Stimulated activated CD8-positive, alpha-beta memory T cell treated with anti-CD3 and anti-CD28 coated beads, Interleukin-2, amount 100 ng/mL, for 1 hour (primary cell): ENCODE measurements at places on chromosomes 7 and 10.

- DNase-seq, result no peak
These were observed 100.7 kb downstream of the ST8SIA6 start for GRCh38 chr10:17353568-17354300.

DNA sequence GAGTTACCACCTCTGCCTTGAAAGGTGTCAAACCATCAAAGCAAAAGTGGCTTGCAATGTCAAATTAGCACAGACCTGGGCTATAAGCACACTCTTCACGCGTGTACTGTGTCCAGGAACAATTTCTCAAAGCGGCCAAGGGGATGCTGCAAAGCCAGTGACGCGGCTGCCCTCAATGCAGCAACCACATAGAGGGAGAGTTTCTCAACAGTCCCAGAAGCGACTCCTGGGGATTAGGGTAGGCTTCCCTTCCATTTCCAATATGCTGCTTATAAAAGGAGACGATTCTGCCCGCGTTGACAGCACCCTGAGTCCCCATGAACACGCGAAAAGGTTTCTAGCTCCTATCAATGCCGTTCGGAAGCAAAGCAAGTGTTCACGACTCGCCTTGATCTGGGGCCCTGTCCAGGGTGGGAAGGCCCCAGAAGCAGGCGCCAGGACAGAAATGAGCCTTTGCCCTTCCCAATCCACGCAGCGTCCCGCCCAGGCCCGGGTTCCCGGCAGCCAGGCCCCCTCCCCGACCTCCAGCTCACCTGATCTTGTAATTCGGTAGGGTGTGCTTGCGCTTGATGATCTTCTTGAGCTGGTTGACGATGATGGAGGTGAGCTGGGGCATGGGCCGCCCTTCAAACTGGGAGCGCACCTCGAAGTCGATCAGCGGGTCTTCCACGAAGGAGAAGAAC is 1.3 kb downstream of the PDZD8 start:
- no peak for DNase-seq

DNA sequence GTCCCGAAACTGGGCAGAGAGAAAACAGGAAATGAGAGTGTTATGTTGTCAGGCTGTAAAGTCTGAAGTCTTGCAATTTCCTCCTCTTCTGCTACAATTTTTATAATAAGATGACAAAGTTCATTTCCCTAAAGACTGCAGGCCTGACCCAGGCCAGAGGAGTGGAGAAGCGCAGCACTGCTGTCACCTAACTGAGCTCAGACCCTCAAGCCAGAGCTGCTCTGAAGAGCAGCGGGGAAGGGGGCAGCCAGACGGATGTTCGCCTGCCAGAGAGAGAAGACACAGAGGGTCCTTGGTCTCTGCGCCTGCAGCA is 12.6 kb upstream of the AOAH start:
- DNase-seq, result no peak

- DNase-seq, result no peak
These were observed 3.2 kb downstream of the HTRA1 start for GRCh38 chr10:122464586-122464985.

DNA sequence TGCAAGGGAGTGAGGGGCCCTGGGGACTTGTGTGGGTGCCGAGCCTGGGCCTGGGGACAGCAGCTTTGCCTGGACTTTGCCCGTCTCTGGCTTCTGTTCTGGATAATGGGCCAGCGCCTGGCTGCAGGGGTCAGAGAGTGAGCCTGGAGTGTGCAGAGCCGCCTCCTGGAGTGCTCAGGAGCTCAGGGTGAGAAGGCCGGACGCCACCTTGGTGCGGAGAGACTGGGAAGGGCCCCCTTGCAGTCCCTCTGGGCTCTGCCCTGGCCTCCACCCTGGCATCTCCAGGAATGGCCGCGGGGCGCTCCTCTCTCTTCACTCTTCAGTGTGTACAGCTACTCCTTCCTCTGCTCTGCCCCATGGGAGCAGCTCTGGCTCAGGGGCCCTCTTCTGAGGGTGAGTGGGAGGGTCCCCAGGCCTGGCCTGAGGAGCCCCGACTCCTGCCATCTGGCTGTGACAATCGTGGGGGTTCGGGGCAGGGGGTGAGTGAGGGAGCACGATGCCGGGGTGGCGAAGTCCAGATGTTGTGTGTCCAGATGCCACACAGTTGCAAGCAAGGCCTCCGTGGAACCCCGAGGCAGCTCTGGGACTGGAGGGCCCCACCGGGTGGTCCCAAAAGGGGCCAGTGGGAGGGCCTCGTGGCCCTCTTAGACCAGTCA is 187.1 kb downstream of the DNAJB6 start:
- no peak for DNase-seq

GRCh38 chr10:103990121-103990520 is 23.2 kb downstream of the SLK start:
- no peak for DNase-seq

DNA sequence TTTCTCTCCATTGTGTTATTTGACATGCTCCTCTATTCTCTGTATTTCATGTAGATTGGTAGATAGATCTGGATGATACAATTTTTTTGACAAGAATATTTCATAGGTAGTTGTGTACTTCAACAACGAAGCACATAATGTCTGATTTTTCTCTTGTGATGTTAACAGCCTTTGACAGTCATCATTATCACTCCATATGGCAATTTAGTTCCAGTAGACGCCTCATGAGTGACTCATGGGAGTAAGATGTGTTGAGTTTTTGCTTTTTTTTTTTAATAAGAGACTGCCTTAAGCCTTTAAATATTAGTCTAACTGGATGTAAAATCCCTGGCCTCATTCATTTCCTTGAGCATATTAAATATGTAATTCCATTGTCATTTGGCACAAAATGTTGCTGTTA is 123.5 kb upstream of the ZNF32 start:
- DNase-seq, result no peak

GRCh38 chr7:5689118-5689517 is 92.3 kb downstream of the RNF216 start:
- no peak for DNase-seq

DNA sequence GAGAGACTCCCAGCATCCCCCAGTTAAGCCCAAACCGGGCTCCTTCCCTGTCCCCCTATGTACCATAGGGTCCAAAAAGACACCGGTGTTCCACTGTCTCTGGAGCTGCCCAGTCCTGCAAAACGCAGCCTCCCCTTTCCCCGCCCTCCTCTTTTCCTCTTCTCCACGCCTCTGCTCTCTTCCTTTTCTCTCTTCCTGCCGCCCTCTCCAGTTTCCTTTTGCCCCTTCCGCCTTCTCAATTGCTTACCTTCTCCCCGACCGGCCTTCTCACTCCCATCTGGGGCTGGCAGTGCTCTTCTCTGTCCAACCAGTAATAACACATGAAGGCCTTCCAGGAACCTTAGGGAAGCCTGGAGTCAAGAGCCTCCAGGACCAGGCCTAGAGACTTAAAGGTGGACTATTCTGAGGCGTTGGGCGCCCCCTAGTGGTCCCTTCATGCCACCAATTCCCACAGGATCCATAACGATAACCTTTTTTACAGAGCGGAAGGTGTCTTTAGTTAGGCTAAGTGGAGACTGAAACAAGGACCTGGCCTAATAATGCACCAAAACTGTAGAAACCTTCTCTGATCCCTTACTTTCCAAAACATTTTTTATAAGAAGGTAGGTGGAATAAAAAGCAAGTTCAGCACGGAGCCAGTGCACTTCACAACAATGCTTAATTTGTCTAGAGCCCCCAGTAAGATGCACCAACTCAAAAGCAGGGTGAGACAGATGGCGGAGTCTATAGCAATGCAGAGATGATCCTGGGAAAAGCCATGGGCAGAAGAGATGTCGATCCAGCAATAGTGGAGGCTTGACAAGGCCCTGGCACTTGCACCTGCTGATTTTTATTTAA is 27.2 kb upstream of the MSRB2 start:
- DNase-seq, result peak; percentile 39

GRCh38 chr10:44913350-44914081 is 2.4 kb downstream of the TMEM72 start:
- no peak for DNase-seq

- no peak for DNase-seq
These were observed 87.2 kb downstream of the AHR start for GRCh38 chr7:17385612-17386011.

GRCh38 chr10:93178226-93178625 is 104.5 kb downstream of the CYP26A1 start:
- DNase-seq, result no peak

- DNase-seq, result no peak
These were observed 6.3 kb upstream of the C7orf33 start for GRCh38 chr7:148584154-148584827.

DNA sequence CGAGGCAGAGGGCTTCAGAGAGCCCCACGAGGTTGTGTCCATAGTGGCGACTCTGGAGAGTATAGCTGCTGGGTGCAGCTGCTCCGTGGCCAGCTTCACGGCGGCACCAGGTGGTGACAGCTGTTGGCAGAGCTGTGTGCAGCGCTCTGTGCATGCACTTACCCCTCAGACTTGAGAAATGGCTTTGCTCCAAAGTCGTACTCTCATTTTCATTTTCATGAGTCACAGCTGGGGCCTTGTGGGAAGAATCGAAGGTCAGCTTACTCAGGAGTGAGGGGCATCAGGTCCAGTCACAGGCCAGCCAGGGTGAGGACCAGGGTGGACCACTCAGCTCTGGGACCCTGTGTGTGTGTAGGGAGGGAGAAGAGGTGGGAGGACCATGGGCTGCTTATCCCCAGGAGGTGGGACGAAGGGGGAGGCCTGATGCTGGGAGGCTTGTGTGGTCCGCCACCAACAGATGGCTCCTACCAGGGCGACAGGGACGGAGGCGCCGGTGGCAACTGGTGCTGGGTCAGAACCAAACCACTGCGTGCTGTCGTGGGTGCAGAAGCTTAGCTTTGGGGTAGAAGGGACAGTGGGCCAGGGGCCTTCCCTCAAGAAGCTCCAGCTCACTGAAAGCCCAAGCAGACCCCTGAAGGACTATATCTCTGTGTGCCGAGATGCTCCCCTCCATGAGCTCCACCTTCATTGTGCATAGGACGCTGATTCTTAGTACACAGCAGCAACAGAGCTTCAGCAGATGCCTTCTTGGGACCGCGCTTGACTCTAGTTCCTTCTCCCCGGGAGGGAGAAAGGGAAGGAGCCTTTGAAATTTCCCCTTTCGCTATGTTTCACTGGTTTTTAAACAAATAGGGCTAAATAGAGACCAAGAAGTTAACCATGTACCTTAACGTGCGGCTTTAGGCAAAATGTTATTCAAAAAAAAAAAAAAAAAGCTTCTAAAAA is 225.0 kb downstream of the CELF2 start:
- no peak for DNase-seq

GRCh38 chr10:44689368-44689767 is 221.8 kb upstream of the TMEM72 start:
- no peak for DNase-seq

DNA sequence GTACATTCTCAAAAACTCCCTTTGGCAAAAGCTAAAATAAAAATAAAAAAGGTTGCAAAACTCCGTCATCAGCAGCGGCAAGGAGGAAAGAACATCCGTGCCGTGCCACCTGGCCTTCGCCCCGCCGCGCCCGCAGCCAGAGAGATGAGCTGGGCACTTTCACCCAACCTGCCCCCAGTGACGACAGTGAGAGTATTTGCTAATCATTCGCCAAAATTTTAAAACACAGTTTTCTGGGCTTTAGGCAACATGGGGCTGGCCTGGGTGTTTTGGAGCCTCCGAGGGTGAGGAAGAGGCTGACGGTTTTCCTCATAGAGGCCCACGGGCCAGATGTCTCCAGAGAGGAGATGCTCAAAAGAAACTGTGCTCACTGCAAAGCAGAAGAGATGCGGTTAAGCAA is 128.2 kb downstream of the PRKAG2 start:
- no peak for DNase-seq

GRCh38 chr7:115299397-115300037 is 377.6 kb downstream of the MDFIC start:
- no peak for DNase-seq
